ENCODE measurements at places on chromosomes 13 and 19.
A peak's percentile ranks its signal among the peaks of the same experiment; 100 is the strongest.

GRCh38 chr19:18424890-18425514 lies 5.8 kb downstream of the SSBP4 start:
- DNase-seq = no peak

GRCh38 chr19:6014551-6015135 lies 36.7 kb upstream of the RANBP3 start:
- no peak for DNase-seq

DNA sequence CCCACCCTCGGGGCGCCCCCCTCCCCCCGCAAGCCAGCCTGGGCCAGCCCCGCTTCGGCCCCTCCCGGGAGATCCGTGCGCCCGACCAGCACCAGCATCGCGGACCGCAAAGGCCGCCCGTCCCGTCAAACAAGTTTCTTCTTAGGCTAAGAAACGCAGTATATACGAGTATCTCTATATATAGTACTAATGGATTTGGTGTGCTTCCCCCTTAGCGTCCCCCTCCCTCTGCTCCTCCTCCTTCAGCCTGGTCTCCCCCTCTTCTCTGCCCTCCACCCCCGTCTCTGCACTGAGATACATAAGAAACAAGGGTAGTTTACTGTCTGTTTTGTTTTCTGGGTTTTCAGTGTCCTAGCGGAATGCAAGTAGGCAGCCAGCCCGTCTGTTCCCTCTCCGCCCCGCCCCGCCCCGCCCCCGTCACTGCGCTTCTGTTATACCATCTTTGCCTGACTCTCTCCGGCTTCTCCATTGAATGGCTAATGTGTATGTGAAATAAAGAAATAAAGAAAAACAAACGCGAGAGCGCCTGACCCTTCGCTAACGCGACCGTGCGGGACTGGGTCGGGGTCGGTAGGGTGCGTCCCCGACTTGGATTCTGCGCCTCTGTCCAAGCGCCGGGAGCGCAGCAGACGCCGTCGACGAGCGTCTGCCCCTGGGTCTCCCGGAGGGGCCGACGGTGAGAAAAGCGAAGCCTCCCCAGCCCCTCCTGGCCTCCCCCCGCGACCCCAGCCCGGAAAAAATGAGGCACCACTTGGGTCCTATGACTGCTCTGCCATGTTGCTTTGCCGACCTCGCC lies 4.2 kb downstream of the LYL1 start:
- peak; percentile 89 for DNase-seq

- DNase-seq = peak; percentile 29
Measured at GRCh38 chr13:76000131-76000530, 364.0 kb downstream of the LMO7 start.

GRCh38 chr13:60655256-60655655 lies 258.2 kb downstream of the TDRD3 start:
- DNase-seq = no peak

GRCh38 chr13:101690871-101691270 lies 238.4 kb downstream of the ITGBL1 start:
- DNase-seq = no peak

DNA sequence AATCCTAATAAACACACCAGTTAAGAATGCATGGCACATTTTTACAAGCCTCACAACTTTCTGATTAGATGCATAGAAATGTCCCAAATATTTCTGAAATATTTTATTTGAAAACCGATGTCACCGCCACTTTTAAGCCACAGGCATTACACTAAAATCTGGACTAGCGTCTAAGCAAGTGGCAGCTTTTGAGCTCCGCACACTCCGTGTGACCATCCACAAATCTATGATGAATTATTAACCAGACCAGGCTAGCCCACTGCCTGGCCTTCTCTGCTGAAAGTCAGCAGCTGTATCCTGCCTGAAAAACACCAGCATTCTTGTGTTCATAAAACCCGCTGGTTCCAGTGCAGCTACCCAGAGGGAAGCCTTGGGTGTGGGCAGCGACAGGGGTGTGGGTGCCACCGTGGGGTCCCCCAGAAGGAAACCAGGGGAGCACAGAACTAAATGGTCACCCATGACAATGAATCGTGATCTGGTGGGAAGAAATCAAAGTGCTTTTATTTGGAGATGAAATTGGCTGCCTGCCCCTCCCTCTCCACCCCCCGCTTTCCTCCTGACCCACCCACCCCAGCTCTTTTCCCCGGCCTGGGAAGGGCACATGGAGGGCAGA lies 13.8 kb downstream of the RASA3 start:
- DNase-seq = no peak

GRCh38 chr19:10290357-10290875 lies 664 bp downstream of the ICAM5 start:
- no peak for DNase-seq

- DNase-seq = no peak
Measured at GRCh38 chr19:38021352-38021751, 114.3 kb downstream of the SIPA1L3 start.

- DNase-seq = no peak
Measured at GRCh38 chr13:112127564-112128330, 60.8 kb downstream of the SOX1 start.

GRCh38 chr19:19816679-19817078 lies 4.9 kb downstream of the ZNF506 start:
- no peak for DNase-seq

DNA sequence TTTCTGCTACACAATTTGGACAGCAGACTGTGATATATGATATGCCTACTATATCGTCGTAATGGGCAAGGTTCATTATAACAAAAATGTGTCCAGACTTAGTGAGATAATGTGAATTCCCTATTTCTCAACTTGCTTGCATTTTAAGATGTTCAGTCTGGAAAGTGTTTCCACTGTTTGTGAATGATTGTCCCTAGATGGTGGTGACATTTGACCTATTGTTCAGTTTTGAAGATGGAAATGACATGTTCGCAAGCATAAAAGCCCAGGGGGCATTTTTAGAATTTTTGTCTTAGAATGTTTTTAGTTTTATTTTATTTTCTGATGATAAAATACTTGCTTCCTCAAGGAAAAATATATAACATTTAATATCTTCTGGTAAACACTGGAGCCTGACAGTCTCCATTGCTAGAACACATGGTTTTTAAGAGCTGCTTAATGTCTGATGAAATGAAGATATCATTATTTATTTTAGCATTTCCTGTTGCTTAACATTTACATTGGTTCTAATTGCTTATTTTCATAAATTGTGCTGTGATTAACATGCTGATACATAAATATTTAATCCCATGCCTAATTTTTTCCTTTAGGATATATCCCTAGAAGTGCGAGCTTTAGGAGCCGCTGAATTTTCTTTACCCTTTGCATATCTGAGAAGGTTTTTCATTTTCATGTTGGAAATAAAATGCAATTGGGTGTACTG lies 27.1 kb downstream of the MBNL2 start:
- no peak for DNase-seq

DNA sequence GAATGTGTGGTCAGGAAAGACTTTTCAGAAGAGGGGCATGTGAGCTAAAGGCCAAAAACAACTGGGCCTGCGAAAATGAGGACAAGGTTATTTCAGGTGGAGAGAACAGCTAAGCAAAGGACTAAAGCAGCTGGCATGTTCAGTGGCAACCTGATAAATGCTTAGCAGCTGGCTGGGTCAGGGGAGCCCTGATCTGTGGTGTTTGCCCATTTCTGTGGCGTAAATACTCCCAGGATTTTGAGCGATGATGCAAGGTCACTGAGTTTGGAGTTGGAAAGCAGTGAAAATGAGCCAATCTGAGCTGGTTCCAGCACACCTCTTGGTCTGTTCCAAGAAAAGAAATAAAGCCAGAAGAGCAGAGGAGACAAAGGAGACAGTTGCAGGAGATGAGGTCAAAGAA lies 704.3 kb downstream of the UQCRFS1 start:
- DNase-seq = no peak

GRCh38 chr13:102556806-102557205 lies 40.0 kb upstream of the TPP2 start:
- DNase-seq = no peak

DNA sequence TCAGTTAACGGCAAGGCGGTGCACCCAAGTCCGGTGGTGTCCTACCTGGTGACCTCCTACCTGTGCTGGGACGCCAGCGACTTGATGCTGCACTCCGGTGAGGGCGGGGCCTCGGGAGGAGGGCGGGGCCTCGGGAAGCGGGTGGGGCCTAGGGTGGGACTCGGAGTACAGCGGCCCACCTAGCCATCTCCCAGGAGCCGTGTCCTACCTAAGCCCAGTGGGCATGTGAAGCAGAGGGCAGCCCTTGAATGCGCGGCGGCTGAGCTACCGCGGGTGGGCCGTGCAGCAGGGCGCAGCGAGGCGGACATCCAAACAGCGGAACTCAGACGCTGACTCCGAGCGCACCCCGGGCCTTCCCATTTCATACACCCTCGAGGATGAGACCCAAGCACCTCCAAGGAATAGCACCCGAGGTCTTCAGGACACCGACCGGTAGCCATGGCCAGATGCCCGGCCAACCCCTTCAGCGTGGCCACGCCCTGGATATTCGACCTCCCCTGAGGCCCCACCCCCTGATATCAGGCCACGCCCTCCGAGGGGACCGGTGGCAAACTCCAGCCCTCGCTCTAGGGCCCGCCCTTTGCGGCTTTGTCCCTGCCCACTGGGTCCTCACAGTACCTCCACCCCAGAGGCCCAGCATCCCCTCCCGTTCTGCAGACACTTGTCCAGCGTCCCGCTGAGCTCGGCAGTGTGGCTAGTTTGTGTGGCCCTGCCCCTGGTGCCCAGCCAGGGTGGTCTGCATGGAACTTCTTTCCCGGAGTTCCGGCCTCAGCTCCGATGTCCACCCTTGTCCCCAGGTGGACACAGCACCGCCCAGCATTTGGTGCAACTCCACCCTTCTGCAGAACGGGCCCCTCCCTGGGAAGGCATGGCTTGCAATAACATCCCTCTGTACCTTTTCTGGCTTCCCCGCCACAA lies 5.4 kb downstream of the KLK1 start:
- peak; percentile 79 for DNase-seq
